Activated T-helper 1 cell treated with anti-CD3 and anti-CD28 coated beads, Interleukin-2, amount 50 U/mL, for 16 hours (primary cell): ENCODE measurements at places on chromosomes 2 and 18.
A peak's percentile ranks its signal among the peaks of the same experiment; 100 is the strongest.

DNA sequence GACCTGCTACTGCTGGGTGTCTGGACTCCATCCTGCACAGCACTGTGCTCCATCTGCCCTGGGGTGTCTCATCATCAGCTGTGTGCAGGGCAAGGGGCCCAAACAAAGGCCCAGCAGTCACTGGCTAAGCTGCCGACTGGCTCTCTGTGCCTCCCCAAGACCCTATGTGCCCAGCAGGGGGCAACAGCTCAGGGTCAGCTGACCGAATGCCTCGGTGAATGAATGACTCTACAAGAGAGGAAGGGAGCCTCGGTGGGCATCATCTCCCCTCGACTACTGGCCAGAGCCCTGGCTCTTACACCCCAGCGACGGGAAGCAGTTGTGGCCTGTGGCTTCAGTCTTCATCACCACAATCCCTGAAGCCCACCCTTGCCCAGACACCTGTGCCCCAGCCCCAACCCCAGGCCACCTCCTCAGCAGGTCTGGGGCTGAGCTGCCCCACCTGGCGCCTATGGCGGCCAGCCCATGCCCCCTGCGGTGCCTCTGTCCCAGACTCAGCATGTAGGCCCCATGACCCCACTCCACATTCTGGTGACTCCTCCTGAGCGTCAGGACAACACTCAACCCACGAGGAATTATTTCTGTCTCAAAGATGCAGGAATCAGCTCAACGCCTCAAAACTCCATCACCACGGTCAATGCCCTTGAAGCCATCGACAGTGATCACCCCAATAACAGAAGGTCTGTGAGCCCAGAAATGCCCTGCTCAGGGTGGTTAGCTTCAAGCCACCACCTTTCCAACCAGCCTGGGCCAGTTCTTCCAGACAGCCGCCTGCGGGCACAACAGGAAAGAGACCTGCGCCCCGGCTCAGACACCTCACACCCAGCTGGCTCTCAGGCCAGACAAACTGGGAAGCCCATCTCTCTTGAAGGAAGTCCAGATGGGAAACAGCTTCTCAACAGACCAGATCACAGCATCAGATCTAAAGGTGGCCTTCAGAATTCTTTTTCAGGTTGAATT lies 1.6 kb upstream of the GPR17 start:
- no peak for DNase-seq

DNA sequence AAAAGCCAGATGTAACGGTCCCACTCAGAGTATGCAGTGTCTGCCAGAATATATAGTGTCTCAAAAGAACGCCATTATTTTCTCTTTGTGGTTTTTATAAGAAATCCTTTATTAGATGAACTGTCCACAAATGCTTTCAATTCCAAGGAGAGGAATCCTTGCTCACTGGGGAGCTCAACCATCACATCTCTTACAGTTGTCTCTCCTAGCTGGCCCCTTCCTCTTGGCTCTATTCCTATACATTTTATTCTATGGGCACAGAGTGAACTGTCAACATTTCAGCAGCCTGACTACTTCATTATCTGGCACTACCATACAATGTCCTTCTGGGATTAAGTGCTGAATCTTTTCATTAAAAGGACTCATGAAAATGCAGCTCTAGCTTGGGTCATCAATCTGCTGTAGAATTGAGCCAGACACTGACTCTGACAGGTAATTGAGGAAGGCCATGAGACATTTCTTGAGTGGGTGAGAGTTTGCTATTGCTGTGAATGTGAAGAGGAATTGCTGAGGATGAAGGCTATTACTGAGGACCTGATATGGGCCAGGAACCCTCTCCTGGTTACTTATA lies 96.5 kb upstream of the THOC1 start:
- no peak for DNase-seq

DNA sequence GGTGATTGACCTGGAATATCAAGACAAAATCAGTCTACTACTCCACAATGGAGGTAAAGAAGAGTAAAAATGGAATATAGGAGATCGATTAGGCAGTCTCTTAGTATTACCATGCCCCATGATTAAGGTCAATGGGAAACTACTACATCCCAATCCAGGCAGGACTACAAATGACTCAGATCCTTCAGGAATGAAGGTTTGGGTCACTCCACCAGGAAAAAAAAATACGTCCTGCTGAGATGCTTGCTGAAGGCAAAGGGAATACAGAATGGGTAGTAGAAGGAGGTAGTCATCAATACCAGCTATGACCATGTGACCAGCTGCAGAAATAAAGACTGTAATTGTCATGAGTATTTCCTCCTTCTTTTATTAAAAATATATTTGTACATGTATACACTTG lies 103.4 kb upstream of the NPAS2 start:
- DNase-seq = no peak

DNA sequence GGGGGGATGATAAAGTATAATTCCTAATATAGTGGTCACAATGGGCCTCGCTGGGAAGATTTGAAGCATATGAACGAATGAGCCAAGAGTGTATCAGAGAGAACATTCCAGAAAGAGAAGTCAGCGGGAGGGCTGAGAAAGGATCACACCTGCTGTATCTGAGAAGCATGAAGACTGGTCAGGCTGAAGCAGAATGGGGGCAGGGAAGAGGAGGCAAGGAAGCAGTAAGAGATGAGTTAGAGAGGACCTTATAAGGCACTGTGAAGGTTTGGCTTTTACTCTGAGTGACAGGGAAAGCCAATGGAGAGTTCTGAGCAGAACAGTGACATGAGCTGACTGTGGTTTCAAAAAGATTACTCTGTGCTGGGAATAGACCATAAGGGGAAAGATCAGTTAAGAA lies 73.5 kb downstream of the CHN1 start:
- no peak for DNase-seq

DNA sequence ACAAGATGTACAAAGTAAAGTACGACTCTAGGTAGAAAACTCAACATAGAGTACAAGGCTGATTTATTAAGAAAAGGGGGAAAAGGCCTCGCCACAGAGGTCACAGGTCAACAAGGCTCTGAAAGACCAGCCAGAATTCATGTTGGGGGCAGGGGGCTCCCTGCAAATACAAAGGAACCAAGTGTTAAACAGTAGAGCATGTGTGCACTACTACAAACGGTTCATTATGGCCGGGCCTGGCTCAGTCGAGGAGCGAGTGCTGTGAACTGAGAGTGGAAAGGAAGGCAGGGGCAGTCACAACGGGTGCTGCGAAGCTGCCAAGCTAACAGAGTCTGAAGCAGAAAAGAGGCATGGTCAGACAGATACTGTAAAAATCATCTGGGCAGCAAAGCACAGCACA lies 77.1 kb downstream of the MBOAT2 start:
- no peak for DNase-seq

DNA sequence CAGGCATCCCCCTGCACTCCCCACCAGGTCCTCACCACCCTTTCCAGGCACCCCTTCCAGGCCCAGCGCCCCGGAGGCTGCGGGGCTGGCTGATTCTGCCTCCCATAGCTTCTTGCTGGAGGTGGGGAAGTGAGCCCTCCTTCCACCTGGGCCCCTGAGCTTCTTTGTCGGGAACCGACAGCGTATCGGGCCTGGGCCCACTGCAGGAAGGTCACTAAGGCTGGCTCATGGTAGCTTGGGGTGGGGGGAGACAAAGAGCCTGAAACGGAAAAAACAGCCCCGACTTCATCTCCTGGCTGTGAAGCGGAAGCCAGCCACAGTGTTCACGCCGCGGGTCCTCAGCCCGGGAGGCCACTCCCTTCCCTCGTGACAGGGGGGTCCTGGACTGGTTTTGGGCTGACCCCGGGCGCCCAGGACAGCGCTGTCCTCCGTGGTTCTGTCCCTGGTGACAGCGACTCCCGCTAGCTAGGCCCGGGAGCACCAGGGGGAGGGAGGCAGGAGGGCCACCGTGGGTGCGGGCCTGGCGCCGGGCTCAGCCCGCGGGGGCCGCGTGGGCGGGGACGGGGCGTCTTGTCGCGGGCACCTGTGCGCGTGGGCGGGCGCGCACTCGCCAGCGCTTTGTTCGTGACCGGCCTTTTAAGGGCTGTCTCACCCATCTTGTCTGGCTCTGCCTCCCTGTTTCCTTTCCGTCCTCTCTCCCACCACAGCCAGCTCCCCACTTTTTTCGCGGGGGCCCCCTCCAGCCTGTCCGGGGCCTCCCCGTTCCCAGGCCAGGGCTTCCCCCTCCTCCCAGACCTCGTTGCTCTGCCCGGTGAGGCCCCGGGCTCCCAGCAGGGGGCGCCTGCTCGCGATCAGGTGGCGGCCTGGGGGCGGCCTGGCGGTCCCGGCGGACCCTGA lies 64.9 kb downstream of the DNMT3A start:
- peak; percentile 67 for DNase-seq

- no peak for DNase-seq
Measured at GRCh38 chr2:71933467-71934319, 214.0 kb downstream of the CYP26B1 start.

GRCh38 chr18:42156281-42156680 lies 201.2 kb downstream of the PIK3C3 start:
- no peak for DNase-seq

- DNase-seq = no peak
Measured at GRCh38 chr18:79071503-79072210, 2.5 kb downstream of the ATP9B start.
